Upper lobe of right lung (tissue), 1 donor: ENCODE measurements at places on chromosomes 1 and 21. TPM values are rescaled to one million over a fixed set of nuclear protein-coding genes. Genes with fewer than 3 reads are reported as not detected.

CCDC181 gene
- total RNA-seq: 0.32 TPM

PPFIA4 gene
- 1.3 TPM for total RNA-seq

DNA sequence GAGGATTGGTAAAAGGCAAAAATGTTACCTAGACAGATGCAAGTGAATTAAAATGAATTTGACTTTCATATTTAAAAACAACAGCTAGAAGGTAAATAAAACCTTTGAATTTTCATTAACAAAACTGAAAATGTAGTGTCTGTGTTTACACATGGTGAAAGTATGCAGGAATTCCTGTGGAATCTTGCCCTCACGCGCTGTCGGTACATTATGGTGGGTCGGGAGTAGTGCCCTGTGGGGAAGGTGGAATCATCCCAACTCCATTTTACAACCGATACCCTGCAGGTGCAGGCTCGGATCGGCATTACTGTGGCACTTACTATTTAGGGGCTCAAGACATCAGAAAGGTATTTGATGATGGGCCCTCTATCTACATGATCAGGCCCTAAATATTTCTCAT lies 197.2 kb upstream of the MAP1LC3C start:
- no peak for DNase-seq

GRCh38 chr21:40011371-40011770 lies 144.1 kb downstream of the PCP4 start:
- DNase-seq: no peak

- no peak for DNase-seq
These were observed 316.0 kb downstream of the LMO4 start for GRCh38 chr1:87644579-87645190.
